NCI-H748 treated with DMSO at 0.1 percent for 48 hours (cell line): ENCODE measurements at places on chromosomes 4 and X.

GRCh38 chrX:134803551-134804183 lies 145.4 kb upstream of the PLAC1 start:
- DNase-seq: no peak

DNA sequence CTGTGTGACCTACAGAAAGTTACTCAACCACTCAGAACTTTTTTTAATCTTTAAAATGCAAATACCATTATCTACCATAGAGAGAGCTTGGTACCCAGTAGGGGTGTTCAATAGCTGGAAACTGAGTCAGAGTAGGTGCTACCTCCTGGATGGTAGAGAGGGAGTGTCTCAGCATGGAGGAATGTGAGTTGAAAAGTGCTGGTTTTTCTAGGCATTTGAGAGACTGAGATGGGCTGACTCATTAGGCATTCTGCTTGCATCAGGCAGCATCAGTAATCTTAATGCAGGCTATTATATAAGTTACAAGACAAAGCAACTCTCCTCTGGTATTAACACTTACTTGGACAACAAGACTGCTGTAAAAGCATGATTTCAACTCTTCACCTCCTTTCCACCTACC lies 70.9 kb upstream of the ARHGEF9 start:
- DNase-seq: no peak

GRCh38 chrX:125378205-125378604 lies 58.5 kb downstream of the TEX13C start:
- DNase-seq: peak; percentile 58

DNA sequence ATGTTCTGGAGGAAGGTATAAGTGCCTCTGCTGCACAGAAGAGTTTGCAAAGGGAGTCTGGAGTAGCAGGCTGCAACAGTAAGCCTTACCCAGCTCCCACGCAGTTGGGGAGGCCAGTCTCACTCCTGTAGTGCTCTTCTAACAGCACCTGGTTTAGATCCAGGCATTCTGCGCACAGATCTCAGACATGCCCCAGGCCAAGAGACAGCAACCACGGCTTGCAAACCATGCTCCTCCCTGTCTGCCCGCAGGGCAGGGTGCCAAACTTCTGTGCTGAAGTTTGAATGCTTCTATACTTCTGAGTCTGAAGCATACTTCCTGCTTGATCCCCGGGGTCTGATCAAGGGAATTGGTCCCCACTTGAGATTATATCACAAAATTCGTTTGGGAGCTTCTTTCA lies 106.3 kb downstream of the LINC00632 start:
- DNase-seq: no peak

GRCh38 chr4:184801781-184802696 lies 23.7 kb downstream of the ACSL1 start:
- no peak for DNase-seq

- DNase-seq: peak; percentile 38
Measured at GRCh38 chr4:82428526-82428968, 1.7 kb downstream of the HNRNPDL start.

DNA sequence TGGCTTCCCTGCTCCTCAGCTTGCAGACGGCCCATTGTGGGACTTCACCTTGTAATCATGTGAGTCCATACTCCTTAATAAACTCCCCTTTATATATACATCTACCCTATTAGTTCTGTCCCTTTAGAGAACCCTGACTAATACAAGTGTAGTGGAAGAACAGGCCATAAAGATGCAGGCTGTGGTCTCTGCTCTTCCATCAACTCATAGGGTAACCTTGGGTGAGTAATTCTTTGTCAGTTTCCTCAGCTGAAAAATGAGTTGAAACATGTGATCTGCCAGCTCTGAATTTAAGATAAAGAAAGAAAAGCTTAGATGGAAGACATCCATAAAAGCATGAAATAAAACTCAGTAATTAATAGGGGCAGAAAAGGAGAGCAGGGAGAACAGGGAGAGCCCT lies 103.6 kb downstream of the ENOX2 start:
- no peak for DNase-seq

GRCh38 chrX:17052793-17053192 lies 106.3 kb downstream of the REPS2 start:
- DNase-seq: no peak

- no peak for DNase-seq
Measured at GRCh38 chrX:35166023-35166422, 223.4 kb downstream of the FAM47B start.

- no peak for DNase-seq
Measured at GRCh38 chrX:128929271-128930057, 593.8 kb downstream of the SMARCA1 start.

DNA sequence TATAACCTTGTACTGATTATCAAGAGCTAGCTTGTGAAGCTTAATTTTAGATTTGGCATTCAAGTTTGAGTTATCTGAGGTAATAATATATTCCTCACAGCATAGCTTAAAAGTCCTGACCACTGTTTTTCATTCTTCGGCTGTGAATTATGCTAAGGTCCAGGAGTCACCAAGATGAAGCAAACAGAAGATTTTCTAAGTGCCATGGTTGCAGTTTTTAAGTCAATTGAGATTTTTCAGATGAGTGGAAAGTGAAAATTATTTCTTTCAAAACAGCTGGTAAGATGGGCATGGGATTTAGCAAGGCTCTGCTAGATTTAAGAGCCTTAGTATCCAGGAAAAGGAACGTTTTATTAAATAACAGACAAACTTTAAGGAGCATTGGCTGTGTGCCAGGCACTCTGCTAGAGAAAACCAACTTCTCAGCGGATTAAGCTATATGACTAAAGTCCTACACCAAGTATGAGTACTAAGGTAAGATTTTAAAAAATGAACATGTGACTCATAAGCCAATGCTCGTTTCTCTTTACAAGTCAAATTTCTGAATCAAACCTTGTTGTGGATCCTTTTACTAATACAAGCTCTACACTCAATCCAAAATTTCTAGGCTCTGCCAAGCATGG lies 149.9 kb upstream of the IL15 start:
- no peak for DNase-seq

GRCh38 chr4:20256381-20256881 lies 4.7 kb downstream of the SLIT2 start:
- DNase-seq: no peak

DNA sequence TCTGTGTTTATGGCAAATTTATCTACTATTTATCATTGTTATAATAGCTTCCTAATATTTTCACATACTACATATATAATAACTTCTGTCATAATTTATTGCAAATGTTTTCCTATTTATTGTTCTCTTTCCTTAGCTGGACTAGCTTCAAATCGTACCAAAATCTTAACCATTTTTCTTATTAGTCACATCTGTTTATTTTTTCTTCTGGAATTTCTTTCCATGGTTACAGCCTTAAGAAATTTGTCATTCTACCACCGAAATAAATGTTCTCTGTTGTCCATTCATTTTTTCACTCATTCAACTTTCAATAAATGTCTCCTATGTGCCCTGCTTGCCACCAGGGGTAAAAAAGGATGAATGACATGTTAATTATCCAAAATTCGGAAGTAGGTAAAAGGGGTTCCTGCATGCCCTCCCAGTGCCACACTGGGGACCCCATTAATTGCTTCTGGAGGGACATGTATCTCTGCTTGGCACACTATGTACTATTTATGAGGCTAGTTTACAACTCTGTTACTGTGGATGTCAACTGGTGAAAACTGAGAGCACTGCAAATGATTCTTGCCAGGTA lies 182.1 kb downstream of the SH3KBP1 start:
- DNase-seq: no peak

DNA sequence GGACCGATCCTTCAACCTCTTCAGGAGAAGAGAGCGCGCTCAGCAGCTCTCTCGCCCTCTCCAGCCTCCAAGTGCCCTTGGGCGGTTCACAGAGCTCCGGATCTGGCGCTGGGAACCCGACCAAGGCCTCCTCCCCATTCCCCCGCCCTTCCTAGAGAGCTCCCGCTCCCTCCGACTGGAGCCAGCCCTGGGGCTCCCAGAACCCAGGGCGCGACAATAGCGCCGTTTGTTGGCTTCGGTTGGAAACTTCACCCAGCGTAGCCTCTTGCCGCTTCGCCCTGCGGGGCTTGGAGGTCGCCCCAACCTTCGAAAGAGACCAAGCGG lies 3.1 kb upstream of the SOX3 start:
- no peak for DNase-seq

DNA sequence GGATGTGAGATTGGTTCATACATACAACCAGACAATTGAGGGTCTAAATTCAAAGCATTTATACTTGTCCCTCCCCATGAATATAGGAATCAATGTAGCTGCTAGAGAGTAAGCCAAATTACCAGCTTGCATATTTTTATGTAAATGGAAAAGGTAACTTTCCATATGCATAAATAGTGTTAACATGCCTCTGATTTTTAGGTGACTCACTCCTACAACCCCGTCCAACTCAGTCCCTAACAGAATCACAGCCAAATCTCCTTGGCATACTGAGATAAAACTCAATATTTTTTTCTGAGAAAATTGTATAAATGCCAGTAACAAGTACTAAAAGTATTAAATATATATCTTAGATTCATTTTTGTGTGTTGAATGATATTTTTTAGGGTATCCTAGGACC lies 67.2 kb downstream of the INPP4B start:
- no peak for DNase-seq

- DNase-seq: peak; percentile 44
Measured at GRCh38 chr4:183306811-183307210, 13.3 kb downstream of the CLDN22 start.

DNA sequence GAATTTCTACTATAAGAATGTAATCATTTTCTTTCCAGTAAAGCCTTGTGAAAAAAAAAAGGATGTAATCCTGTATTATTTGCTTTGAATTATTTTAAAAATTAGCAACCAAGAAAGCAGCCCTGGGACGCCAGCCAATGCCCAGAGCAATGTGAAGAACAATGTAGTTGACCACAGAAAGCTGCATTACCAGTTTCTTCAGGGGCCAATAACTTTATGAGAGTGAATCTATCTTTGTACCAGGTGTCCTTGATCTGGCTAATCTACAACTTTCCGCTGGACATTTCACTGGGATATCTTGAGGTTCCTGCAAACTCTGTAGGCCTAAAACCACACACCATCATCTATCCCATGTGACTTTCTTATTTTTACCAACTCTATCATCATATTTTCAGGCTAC lies 7.6 kb upstream of the KLHL2 start:
- DNase-seq: no peak

DNA sequence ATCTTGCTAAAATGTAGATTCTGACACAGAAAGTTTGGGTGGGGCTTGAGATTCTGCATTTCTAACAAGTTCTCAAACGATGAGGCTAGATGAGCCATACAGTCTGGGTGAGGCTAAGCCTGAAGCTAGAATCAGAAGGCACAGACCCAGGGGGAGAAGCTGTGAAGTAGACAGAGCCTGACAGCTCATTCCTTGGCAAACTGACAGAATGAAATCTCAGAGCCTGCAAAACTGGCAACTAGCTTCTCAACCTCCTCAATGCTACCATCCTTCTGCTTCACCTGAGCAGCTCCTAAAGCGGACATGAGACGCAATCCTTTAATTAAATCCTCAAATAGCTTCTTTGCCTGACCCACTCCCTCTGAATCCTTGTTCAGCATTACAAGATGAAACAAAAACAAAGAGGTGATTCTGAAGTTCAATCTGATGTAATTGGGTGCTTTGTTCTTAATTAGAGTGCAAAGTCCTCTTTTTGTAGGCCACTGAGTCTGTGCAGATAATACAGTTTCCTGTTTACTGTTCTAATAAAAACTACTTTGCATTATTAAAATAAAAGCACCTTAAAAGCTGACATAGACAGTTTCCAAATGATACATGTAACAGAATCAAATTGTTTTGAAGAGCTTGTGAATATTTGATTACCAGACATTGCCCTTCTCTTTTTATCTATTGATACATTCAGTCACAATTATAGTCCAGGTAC lies 71.0 kb upstream of the BMP2K start:
- DNase-seq: no peak

- no peak for DNase-seq
Measured at GRCh38 chr4:140300271-140300970, 73.0 kb upstream of the SCOC start.

DNA sequence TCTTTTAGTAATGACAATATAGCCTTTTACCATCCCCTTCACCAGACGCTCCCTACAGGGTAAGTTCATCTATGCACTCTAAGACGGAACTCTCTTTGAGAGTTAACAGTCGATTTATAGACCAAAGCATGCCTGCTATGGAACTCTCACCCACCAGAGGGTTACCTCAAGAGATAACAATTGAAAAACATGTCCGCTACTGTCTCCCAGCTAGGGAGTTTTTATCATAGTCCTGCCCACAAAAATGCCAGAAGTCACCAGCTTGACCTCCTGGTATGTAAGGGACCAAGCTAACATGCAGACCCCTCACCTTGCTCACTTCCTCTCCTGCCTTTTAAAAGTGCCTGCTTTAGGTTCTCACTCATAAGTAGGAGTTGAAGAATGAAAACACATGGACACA lies 16.7 kb upstream of the YTHDC1 start:
- no peak for DNase-seq

DNA sequence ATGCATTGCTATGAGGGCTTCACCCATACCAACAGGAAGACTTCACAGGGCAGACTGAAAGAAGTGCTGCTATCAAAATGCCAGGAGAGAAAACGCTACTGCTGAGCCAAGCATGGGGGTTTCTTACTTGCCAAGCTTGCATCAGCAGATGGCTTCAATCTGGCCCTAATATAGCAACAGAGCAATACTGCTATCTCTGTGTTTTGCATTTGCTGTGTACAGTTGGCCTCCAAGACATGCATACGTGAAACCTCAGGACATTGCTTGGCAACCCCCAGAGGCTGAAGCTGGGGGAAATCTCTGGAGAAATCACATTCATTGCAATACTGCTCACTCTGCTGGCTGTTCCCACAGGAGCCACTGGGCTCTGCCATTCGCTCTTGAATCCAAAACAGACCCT lies 127.2 kb upstream of the GPC4 start:
- DNase-seq: no peak

- DNase-seq: no peak
Measured at GRCh38 chrX:154515090-154515965, 704 bp downstream of the FAM3A start.

- no peak for DNase-seq
Measured at GRCh38 chr4:26028133-26028792, 114.2 kb downstream of the SMIM20 start.

- no peak for DNase-seq
Measured at GRCh38 chr4:37431417-37431743, 186.8 kb downstream of the NWD2 start.

DNA sequence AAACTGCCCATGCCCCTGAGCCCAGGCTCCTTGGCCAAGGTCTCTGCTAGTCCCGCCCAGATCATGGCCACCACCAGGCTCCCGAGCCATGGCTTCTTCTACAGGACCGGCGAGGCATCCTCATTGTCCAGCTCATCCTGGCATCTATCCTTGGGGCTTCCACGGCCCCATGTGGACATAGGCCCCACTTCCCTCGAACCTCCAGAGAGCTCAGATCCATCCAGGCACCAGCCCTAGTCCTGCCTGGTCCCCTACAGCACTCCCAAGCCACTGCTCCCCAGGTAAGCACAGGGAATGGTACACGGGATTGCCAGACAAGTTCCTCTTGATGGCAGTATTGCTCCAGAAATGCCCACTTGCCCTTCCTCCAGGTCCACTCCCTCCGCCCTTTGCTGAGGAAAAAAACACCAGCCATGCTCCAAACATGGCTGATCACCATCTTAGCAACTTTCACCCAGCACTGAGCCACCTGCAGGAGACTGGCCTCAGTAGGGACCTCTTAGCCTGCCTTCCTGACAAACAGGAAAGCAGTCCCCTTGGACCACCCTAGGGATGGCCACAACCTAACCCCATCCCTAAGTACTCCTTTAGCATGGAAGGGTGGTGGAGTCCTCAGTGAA lies 272.1 kb upstream of the AGTR2 start:
- DNase-seq: no peak
